ENCODE measurements at places on chromosomes 1 and 21.

DNA sequence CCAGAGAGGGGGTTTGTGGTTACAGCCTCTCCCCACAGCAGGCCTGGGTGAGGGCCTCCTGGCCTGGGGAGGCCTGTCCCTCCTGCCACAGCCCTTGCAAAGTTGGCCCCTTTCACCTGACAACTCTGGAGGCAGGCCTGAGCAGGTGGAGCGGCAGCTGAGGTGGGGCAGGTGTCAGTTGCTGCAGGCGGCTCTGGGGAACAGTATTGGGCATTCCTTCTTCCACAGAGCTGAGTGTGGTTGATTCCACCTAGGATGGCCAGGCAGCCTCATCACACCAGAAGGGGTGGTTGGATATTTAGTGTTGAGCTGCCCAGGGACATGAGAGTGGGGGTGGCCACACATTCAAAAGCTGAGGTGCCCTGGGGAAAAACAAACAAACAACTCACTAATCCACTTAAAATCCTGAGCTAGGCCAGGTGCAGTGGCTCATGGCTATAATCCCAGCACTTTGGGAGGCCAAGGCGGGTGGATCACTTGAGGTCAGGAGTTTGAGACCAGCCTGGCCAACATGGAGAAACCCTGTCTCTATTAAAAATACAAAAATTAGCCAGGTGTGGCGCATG, 31.1 kb downstream of the PIGP start:
- no peak for DNase-seq

- no peak for DNase-seq
Observed at GRCh38 chr1:205359771-205360565, 3.2 kb upstream of the KLHDC8A start.

- peak; percentile 86 for DNase-seq
Observed at GRCh38 chr1:204350857-204351573, 8.7 kb downstream of the PLEKHA6 start.

DNA sequence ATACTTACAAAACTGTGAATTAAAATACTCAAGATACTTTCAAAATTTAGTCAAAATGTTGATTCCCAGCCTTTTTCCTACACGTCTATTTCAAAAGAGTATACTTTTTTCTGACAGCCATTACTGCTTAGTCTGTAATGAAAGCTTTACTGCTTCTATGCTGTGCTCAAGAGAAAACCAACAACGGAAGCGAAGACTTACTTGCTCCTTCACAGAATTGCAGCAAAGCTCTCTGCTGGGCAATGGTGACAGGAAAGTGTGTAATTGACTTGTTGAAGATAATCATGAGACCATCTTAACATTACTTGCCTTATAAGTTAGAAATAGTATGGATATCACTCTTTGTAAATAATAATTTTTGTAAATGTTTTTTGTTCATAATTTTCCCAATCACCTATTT, 1.7 kb upstream of the DYNLT5 start:
- DNase-seq, result no peak

GRCh38 chr21:24881506-24881905, 725.8 kb downstream of the MRPL39 start:
- no peak for DNase-seq

GRCh38 chr1:29385966-29386365, 149.6 kb downstream of the PTPRU start:
- no peak for DNase-seq

GRCh38 chr1:156935505-156936128, 15.2 kb downstream of the LRRC71 start:
- no peak for DNase-seq

DNA sequence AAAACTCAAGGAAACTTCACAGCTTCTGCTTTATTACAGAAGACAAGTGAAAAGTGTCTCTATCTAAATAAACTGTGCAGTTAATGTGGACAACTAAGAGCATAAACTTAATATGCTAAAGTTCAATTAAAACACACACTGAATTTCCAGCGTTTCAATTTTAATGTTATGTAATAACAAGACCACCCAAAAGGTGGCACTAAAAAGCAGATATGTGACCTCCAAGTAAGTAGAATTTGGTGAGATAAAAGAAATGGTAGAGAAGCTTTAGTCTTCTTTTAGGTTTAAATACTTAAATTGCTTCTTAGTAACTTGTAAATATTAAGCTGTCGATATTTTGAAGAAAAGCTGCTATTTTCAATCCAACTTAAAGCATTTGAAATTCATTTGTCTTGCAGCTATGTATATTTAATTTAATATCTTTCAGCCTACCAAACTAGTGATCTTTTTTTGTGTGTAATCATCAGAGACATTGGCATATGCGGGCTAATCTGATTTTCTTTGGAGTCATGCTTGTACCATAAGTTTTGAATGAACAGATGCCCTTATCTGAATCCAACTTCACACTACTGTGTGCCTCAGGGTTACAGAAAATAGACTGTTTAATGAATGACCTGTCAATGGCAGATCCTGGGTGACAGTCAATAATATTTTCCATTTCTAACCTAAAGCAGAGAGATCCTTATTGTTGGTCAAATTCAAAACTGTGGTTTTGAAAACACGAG, 36.5 kb upstream of the ADAMTS1 start:
- peak; percentile 9 for DNase-seq

- DNase-seq, result no peak
Observed at GRCh38 chr1:61708953-61709907, 15.7 kb downstream of the TM2D1 start.

DNA sequence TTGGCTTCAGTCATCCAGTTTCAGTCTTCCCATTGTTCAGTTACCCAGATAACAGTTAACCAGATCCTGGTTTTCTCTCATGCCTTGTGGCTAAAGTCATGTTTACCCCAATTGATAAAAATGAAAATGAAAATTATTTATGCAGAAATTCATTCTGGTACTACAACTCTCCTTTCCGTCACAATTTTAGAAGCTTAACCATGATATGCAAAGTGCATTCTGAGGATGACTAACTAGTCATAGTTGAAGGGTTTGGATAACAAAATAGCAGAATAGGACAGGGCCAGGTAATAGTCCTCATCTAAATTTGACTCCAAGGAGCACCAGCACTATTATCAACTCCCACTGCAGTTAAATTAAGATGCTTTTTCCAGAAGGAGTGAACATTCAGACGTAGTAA, 94.7 kb downstream of the NTMT2 start:
- DNase-seq, result no peak

DNA sequence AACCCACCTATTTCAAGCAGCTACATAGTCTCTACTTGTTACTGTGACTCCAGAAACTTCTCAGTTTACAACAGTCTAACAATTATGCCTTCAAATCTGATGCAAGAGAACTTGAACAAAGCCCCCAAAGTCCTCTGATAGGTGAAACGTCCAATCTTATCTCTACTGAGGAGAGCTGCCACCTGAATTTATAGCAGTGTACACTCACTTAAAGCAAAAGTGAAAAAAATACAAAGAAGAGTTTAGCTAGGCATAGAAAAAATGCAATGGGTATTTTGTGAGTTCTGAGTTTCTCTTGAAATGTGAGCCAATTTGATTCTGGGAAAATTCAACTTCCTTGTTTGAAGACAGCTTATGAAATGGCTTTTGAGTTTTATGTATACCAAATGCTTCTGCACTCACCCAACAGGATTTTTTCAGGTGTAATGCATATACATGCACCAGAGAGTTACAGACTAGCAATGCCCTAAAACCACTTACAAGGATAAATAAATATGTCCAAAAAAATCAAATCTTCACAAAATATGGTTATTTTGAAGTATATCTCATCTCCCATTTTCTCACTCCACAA, 17.8 kb upstream of the CLIC6 start:
- DNase-seq, result no peak

GRCh38 chr1:231340328-231341013, 2.4 kb downstream of the SPRTN start:
- DNase-seq, result no peak

GRCh38 chr21:38623552-38623951, 125.3 kb upstream of the ERG start:
- no peak for DNase-seq

- DNase-seq, result no peak
Observed at GRCh38 chr21:38992737-38993136, 187.0 kb downstream of the ETS2 start.

DNA sequence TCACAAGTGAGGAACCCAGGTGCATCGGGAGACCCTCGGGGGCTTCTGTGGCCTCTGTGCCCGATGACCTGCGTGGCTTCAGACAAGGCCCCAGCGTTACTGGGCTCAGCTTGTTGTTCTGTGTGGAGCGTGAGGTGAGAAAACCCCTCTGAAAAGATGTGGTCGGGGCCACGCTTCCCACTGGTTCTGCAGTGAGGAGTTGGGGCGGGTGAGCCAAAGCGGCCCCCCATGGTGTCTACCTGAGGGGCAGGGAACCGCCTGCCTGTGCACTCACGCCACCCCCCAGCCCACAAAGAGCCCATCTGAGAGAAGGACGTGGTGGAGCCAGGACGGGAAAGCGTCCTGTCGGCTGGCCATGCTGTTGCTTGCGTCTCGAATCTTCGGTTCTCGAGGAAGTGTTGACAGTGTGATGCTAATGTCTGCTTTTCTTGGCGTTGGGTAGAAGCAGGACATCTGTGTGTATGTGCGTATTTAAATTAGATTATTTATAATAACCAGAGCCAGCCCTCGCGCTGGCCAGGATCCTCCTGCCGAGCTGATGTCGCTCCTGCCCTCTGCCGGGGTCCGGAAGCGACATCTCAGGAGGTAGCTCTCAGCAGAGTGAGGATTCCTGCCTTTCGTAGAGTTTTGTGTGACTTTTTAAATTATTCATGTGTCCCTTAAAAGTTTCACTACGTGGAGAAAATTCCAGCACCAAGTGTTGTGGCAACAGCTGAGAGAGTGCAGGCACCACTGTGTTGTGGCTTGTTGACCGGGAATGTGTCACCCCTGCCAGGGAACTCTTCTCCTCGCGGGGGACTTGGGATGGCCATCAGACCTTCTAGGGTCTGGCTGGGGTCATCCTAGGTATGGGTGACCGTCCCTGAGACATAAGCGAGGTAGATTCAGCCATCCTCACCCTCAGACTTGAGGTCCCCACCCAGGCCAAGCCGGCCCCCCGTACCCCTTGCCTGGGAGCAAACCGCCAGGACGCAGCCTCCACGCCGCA, 15.3 kb downstream of the TMEM201 start:
- no peak for DNase-seq

DNA sequence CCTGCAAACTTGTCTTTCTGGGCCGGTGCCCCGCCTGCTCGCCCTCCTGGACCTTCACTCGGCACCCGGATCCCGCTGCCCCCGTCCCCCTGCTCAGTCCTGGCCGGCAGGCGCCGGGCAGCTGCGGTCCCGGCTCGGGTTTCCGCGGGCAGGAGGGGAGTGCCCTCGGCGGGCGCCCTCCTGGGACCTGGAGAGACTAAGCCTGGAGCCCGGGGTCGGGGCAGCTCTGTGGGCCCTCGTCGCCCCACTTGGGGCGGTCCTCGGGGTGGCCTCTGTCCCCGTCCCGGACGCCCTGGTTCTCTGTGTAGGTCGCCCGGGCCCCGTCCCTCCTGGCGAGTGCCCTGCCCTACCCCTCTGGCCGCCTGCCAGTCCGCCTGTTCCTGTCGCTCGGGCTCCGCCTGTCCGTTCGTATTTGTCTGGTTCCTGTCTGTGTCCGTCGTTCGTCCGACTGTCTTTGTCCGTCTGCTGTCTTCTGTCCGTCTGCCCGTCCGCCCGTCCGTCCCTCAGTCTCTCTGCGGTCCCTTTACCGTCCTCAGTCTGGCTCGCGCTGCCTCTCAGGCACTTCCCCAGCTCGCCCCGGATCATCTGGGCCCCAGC, 490 bp downstream of the SERINC2 start:
- DNase-seq, result peak; percentile 51

GRCh38 chr21:30882866-30883597, 1.7 kb upstream of the KRTAP11-1 start:
- no peak for DNase-seq

- DNase-seq, result no peak
Observed at GRCh38 chr21:38443110-38443509, 55.2 kb downstream of the ERG start.

- no peak for DNase-seq
Observed at GRCh38 chr1:225769687-225770086, 7.9 kb upstream of the SRP9 start.

DNA sequence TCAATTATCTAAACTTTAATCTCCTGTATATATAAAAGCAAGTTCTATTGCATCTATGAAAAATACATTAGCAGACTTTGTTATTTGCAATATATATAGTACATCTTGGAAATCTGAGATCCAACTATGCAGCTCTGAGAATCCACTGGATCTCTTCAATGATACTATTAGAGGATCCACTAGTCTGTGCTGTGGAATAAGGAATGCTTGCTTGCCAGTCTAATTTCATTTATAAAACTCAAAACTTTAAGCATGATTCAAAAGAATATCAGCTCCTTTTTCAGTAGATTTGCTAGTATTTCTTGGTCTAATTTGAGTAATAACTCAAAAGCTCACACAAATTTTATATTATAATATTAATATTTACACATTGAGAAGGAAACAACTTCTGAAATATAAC, 115.1 kb downstream of the SPATA6 start:
- DNase-seq, result no peak

DNA sequence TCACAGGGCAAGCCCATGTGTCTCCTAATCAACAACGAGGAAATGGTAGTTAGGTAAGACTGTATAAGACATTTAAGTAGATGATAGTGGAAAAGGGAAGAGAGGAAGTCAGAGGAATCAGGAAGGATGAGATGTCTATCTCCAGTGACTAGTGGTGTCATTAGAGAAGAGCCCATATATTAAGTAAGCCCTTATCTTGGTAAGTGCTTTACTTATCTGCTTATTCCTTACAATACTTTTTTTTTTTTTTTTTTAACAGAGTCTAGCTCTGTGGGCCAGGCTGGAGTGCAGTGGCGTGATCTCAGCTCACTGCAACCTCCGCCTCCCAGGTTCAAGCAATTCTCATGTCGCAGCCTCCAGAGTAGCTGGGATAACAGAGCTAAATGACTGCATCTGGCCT, 29.5 kb downstream of the RNF11 start:
- DNase-seq, result no peak

DNA sequence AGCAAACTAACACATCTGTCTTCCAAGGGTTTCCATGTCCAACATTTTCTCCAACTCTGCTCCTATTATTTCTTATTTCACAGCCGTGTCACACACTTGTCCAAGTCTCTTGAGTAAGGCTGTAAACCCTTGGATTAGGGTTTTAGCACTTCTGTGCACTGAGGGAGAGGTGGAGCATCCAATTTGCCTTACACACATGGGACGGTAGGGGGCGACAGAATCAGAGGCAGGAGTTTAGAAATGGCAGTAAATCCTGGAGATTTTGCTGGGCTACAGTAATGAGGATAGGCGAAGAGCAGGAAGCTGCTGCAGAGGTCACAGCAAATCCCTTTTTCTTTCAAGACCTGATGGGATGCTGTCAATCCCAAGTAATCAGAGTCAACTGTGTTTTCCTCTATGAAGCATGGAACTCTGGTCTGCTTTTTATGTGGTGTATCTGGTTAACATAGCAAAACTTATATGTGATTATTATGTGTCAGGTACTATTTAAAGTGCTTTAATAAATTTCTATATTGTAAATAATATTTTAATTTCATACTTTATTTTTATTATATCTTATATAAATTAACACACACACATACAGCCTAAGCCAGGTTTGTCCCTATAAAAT, 15.4 kb upstream of the LCE5A start:
- DNase-seq, result peak; percentile 38

- no peak for DNase-seq
Observed at GRCh38 chr21:33449616-33450015, 30.2 kb downstream of the TMEM50B start.

Measured in hepatic stellate cell (primary cell).